ENCODE measurements at places on chromosomes 13 and 19.

GRCh38 chr13:93416736-93417355 is 190.2 kb downstream of the GPC6 start:
- DNase-seq = no peak

DNA sequence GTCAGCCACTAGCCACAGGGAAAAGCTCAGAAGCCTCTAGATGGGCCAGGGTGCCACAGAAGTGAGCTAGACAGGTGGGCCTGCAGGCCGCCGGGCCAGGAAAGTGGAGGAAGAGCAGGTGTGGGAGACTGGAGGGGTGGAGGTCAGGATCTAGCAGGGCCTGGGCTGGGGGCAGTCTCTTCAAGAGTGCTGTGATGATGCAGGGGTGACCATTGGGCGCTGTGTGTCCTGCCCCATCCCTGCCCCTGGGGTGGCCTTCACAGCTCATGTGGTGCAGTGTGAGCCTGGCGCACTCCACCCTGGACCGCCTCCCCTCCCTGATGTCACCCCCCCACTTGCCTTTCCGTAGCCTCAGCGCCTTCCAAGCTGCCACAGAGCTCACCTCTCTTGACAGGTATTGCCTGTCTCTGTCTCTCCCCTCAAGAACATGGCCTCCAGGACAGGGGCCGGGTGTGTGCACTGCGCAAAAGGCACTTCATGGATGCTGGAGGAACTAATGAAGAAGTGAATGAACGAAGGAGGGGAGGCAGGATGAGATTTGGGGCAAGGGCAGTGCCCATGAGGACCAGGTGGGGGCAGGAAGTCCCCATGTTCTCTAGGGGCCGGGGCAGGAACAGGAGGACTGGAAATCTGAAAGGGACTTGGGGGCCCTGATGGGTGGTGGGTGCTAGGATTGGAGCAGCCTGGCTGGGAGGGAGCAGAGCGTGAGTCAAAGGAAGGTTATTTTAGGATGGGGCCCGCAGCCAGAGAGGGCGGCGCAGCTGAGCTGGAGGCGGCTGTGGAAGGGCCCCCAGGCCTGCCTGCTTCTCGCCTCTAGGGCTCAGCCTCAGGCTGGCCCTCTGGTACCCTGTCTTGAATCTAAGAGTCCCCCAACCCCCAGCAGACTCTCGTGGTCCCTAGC is 6.6 kb downstream of the SSBP4 start:
- no peak for DNase-seq

GRCh38 chr13:100254002-100254401 is 165.1 kb downstream of the PCCA start:
- no peak for DNase-seq

DNA sequence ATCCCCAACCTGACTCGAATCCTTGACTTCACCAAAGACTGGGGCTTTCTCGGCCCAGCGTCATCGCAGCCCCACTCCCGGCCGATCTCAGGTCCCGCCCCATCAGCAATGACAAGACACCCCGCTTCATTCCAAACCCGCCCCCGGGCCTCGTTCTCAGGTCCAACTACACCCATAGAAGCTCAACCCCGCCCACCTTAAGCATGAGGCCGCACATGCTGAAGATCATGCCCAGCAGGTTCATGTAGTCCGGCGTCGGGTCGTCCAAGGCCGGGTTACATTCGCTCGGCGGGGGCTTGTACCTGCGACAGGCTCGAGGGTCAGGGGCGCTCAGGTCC is 2.3 kb downstream of the WDR83 start:
- no peak for DNase-seq

DNA sequence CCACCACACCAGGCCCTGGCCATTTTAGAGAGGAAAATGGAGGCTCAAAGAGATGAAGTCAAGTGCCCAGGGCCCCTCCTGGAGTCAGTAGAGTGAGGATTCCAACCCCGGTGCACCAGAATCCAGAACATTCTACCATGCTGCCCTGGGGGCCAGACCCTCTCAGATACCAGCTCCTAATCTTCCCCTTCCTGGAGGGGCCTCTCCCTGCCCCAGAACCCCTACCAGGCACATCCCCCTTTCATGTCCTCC is 11.1 kb downstream of the CAPN12 start:
- DNase-seq = no peak

GRCh38 chr13:93789058-93789457 is 562.5 kb downstream of the GPC6 start:
- no peak for DNase-seq

DNA sequence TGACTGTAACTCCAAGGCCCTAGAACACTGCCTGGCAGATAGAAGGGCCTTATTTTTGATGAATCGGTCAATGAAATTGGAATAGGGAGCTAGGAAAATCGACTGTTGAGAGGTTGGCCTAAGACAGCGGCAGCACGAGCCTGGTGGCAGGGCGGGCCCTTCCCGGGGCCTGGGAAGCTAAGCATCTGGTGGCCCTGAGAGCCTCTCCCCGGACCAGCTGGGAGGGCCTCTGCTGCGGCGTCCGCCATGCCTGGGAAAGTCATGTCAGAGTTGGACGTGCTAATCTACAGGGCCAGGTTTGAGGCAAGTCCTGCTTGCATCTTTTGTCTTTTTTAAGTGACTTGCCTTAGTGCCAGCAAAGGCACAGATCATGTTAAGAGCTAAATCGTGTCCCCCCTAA is 11.2 kb upstream of the GPR12 start:
- no peak for DNase-seq
